ENCODE measurements at places on chromosomes 12 and 14. TPM values are rescaled to one million over a fixed set of nuclear protein-coding genes. Genes with fewer than 3 reads are reported as not detected.

FLVCR2 gene
- 3.7 TPM for total RNA-seq

MFAP5 gene
- 159 TPM for total RNA-seq

GRCh38 chr14:73170686-73171085, 34.4 kb downstream of the PSEN1 start:
- H3K27ac ChIP-seq, result no peak overlapping the region
- no peaks in the 10 kb centered on the region for H3K4me1 ChIP-seq
- no peak overlapping the region for H3K4me3 ChIP-seq
- peaks cover 45% of the 10 kb centered on the region for H3K36me3 ChIP-seq
- peak; percentile 27 for DNase-seq

RHEBL1 gene
- 1.7 TPM for total RNA-seq

ETFBKMT gene
- total RNA-seq, result 0.98 TPM

DNA sequence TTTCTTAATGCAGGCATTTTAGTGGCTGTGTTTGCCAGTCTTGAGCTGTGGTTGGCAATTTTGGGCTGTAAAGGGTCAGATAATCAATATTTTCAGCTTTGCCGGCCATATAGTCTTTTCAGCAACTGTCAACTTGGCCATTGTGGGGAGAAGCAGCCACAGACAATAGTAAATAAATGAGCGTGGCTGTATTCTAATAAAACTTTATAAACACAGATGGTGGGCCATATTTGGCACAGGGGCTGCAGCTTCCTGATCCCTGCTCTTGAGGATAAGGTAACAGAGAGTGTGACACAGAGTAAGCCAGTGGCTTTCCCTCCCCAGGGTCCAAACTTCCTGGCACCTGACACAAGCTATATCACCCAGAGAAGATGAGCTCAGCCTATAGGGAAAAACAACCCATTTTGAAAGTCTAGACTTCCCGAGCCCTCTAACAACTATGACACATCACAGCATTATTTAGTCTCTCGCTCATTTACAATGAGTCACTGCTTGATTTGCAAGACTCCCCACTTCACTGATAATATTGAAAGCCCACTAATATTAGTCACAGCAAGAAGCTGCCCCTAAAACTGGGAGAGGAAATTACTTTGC, 163.1 kb upstream of the TMPO start:
- H3K27me3 ChIP-seq, result no peaks in the 10 kb centered on the region
- no peaks in the 10 kb centered on the region for H3K4me1 ChIP-seq
- no peaks in the 10 kb centered on the region for H3K36me3 ChIP-seq
- no peak for DNase-seq
- H3K4me3 ChIP-seq, result no peak overlapping the region
- H3K27ac ChIP-seq, result no peak overlapping the region

DNA sequence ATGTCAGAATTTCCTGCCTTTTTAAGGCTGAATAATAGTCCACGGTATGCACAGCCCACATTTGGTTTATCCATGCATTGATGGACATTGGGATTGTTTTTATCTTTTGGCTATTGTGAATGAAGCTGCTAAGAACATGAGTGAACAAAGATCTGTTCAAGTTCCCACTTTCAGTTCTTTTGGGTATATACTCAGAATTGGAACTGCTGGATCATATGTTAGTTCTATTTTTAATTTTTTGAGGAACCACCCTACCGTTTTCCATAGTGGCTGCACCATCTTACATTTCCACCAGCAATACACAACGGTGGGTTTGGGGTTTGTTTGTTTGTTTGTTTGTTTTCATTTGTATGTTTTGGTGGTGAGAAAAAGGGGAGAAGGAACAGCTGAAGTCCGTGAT, 6.4 kb downstream of the GPR68 start:
- no peaks in the 10 kb centered on the region for H3K27me3 ChIP-seq
- peaks cover 8% of the 10 kb centered on the region for H3K4me1 ChIP-seq
- H3K4me3 ChIP-seq, result no peak overlapping the region
- DNase-seq, result no peak
- no peak overlapping the region for H3K27ac ChIP-seq
